ENCODE measurements at places on chromosomes 6 and 20. TPM values are rescaled to one million over a fixed set of nuclear protein-coding genes. Genes with fewer than 3 reads are reported as not detected.

Gene SGK2
- polyA plus RNA-seq, result 0.73 TPM

Gene OTOR
- polyA plus RNA-seq, result not detected

Gene HDGFL1
- not detected for polyA plus RNA-seq

Gene C4B
- polyA plus RNA-seq, result 5.3 TPM

Gene LINC00237
- polyA plus RNA-seq, result not detected

Gene TSBP1
- not detected for polyA plus RNA-seq

Gene NMBR
- not detected for polyA plus RNA-seq
